T-helper 22 cell (primary cell): ENCODE measurements at places on chromosomes 5 and 9.

DNA sequence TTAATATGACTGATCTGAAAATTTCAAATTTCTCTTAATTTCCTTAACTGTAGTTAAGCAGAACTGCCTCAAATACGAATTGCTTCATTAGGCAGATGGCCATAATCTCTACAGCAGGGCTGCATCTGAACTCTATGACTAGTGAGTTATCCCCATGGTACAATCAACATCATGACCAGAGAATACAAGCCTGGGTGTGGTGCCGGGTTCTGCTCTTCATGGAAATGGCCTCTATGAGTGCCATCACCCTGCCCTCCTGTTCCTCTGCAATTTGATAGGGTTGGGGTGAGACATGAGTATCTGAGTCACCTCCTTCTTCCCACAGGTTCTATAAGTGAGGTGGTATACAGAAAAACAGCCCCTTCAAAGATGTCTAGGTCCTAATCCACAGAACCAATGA lies 235.9 kb downstream of the AP3B1 start:
- no peak for DNase-seq

DNA sequence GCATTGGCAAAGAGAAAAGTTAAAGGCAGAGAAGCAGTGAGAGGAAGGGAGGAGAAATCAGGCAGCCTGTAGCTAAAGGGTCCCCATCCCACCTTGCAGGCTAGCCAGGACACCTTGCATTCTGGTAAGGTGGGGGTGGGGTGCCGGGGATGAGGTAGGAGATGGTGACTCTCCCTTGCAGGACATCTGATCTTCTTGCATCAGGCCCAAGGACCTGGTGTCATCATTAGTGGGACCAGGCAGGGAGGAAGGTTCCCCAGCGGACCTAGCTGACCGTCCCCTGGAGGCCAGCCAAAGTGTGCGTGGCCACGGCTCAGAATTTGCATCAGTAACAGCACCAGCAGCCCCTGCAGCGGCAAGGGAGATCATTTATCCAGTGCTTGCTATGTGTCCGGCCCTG lies 21.7 kb upstream of the CYSTM1 start:
- DNase-seq = no peak

GRCh38 chr9:92961627-92962302 lies 14.4 kb downstream of the FGD3 start:
- peak; percentile 20 for DNase-seq

DNA sequence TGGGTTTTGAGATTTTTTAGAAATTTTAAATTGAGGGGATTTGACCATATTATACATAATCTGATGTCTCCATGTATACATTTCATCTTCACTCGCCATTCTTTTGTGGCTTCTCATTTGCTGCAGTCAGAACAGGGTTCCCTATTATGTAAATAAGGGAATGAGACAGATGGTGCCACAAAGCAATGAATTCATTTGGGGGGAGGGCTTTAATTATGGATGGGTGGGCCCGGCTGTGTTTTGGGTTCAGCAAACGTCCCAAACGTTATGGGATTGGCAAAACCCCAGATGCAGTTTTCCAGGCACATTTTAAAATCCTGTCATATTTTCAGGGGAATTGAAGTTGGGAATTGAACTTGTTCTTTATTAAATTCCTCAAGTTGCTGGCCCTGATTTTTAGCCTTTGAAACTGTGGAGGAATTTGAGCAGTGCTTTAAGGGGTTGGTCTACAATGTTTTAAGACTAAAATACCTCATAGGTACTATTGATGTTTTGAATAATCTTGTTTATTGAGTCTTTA lies 558.5 kb upstream of the ZNF462 start:
- DNase-seq = no peak

DNA sequence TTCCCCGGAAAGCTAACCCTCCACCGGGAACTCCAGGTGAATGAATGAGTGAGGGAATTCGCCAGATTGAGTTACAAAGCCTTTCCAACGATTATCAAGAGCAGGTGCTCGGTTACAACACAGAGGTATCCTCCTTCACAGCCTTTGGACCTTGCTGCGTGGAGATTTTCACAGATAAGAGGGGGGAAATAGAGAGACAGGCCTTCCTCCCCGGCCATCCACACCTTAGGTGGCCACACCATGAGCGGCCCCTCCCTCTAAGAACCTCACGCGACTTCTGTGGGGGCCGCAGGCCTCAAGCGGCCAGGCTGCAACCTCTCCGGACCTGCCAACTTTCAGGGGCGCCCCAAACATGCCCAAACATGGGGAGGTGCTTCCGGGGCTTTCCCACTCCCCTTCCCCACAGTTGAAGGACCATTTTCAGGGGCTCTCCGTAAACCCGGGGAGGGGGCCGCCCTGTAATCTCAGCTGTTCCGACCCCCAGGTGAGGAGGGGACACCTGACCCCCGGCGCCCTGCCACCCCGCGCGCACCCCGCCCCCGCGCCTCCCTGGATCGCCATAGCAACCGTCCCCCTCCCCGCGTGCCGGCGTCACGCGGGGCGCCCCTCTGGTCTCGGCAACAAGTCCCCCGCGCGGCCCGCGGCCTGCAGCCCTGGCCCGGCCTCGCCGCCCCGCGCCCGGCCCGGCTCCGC lies 603 bp downstream of the DENND1A start:
- no peak for DNase-seq

DNA sequence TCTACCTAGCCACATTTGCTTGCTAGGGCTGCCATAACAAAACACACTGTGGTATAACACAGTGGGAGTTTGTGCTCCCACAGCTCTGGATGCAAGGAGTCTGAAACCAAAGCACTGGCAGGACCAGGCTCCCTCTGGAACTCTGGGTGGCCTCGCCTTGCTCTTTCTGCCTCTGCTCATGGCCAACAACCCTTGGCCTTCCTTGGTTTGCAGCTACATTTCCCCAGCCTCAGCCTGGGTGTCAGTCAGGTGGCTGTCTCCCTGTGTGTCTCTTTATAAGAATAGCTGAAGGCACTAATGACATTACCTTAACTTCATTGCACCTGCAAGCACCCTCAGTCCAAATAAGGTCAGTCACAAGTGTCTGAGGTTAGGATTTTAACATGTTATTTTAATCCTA lies 101.0 kb upstream of the IRX2 start:
- DNase-seq = no peak

DNA sequence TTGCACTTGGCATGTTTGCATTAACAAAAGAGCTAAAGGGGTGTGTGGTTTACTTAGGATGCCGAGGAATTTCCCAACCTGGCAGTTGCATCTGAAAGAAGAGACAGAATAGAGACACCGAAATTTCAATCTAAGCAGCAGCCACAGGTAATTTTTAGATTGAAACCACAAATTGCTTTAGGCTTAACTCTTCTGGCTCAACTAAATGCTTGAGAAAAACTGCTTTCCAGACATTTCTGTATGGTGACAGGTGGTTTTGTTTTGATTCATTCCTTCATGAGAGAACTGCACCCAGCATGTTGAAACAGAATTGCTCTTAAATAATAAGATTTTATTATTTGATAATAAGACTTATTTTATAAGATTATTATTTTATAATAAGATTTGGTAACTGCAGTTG lies 21.5 kb downstream of the SECISBP2 start:
- no peak for DNase-seq

GRCh38 chr5:142017832-142018427 lies 5.1 kb upstream of the GNPDA1 start:
- no peak for DNase-seq
